ENCODE measurements at places on chromosomes 6 and 20.

GRCh38 chr20:61100489-61100888 lies 151.6 kb upstream of the CDH4 start:
- no peak for DNase-seq

GRCh38 chr6:87909849-87910248 lies 137.8 kb upstream of the SPACA1 start:
- peak; percentile 45 for DNase-seq

DNA sequence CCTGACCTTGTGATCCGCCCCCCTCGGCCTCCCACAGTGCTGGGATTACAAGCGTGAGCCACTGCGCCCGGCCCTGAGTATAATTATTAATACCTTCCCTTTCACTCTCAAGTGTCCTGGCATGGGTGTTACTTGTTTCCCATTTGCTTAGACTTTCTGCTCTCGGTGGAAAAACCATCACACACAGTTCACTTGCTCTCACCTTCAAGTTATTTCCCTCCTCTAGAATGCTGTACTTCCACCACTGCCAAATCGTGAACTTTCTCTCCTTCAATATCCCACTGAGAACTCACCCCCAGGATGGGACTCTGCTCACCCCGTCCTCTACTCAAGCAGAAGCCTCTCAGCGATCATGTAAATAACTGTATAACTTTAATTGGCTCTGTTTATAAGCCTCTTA lies 4.6 kb upstream of the HIVEP1 start:
- DNase-seq = no peak

DNA sequence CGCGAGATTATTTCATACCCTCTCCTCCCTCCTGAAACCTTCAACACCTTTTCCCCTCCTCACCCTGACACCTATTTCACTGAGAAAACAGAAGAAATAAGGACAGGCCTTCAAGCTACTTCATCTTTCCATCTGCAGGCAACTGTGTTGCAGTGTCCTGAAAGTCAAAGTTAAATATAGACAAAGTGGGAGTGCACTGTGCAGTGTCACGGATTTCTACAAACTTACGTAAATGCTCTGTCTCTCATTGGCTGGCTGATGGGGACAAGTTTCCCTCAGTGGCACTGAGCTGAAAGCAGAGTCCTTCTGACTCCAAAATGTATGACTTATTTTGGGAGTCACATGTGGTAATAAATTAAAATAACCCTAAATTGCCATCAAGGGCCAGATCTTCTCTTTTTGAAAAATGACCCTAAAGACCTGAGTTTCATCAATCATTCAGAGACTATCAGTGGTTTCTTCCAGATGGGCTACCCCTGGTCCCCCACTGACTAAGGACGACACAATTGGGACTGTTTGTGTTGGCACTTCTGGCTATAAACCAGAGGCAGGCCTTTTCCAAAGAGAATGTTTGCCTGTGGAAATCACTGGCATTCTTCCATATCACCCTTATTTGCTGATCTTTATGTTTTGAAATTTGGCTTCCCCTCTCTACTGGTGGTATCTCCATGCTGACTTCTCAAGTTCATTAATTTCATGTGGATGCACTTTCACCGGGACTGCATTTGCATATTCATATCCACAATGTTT lies 21.6 kb downstream of the ALDH8A1 start:
- DNase-seq = no peak

DNA sequence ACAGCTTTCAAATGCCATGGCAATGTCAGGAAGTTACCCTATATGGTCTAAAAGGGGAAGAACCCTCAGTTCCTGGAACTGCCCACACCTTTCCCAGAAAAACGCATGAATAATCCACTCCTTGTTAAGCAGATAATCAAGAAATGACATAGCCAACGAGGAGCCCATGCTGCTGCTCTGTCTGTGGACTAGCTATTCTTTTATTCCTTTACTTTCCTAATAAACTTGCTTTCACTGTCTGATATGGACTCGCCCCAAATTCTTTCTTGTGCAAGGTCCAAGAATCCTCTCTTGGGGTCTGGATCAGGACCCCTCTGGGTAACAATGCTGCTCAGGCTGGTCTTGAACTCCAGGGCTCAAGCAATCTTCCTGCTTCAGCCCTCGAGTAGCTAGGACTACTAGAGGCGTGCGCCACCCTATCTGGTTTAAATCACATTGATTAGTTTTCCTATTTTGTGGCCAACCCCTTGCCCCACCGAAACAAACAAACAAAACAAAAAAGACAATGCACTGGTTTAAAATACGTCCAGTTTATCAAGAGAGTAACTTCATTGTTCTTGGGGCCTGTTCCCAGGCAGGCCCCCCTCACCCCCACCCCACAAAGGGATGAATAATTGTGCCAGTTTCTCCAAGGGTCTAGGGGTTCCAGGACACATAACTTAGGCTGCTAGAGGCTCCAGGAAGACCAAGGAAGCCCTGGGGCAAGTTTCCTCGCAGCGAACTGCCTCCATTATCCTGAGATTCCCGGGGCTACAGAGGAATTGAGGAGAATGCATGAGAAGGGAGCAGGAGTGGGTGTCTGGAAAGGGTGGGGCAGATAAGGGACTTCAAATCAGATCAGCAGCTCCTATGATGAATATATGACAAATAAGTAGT lies 10.1 kb upstream of the AKAP12 start:
- DNase-seq = peak; percentile 65

DNA sequence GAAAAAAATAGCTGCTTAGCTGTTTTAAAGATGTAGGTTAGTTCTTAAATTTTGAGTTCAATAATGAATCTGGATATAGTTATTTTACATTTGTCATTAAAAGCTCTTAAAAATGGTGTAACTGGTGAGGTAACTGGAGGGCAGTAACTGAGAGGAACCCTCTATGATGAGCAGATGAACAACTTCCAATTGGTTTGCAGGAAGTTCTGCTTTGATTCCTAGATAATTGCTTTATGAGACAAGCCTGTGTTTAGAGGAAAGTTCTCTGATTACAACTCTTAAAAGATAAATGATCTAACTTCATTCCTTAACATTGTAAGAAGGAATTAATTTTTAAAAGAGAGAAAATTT lies 8.5 kb downstream of the MYLIP start:
- no peak for DNase-seq

GRCh38 chr6:1708122-1708521 lies 98.4 kb downstream of the FOXC1 start:
- no peak for DNase-seq

DNA sequence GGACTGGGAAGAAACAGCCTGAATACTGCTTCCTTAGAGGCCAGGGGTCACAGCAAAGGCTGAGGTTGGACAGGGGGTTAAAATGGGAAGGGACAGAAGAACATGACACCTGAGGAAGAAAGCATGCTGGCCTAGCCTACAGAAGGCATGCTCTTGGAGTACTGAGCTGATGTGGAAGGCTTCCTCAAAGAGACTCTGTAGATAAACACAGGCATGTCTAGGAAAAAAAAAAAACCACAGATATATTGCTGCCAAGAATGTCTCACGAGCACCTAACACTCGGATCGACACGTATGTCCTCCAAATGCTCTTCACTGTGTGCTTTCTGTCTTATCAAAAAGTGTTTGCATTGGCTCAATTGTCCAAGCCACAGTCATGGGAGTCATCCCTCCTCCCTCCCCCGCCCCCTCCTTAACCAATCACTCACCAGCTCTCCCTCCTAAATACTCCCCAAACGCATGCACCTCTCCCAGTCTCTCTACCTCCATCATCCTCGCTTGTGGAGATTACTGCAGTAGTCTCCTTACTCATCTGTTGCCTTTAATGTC lies 101.1 kb upstream of the LRFN2 start:
- DNase-seq = no peak

- DNase-seq = peak; percentile 85
These were observed at the start of gene PM20D2 for GRCh38 chr6:89145956-89146717. TSS of gene PM20D2 (plus strand) at chr6:89146055. CDS start at chr6:89146145, 90 bp downstream.

DNA sequence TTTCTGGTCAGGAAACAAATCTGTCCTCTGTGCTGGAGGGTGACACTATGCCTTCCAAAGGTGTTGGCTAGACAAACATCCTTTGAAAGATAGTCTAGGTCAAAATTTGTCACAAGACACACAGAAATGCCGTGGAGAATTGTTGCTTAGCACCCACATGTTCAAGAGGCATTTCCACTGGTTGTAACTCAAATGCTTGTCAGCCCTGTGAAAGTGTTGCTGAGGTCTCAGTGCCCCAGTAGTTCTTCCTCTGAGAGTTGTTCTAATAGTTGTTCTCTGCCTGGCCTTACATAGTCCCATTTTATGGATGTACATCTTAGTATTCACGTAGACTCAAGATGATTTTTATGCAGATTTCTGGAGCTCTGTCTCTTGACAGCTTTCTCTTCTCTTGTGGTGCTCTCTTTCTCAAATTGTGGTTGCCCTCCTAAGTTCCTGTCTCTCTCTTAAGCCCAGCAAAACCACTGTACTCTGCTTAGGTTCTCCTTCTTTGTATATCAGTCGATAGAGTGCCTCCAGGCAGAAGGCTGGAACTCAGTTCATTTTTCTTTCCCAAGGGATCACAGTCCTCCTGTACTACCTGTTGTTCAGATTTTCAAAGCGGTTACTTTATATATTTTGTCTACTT lies 39.5 kb upstream of the REV3L start:
- DNase-seq = no peak

- DNase-seq = no peak
These were observed 4.3 kb downstream of the RPP40 start for GRCh38 chr6:4999586-4999985.

GRCh38 chr6:134951494-134952263 lies 1.8 kb upstream of the ALDH8A1 start:
- no peak for DNase-seq

- no peak for DNase-seq
These were observed 1.3 kb downstream of the PLCB1 start for GRCh38 chr20:8133310-8133768.

- no peak for DNase-seq
These were observed 55.9 kb downstream of the TBC1D7 start for GRCh38 chr6:13272131-13273046.

DNA sequence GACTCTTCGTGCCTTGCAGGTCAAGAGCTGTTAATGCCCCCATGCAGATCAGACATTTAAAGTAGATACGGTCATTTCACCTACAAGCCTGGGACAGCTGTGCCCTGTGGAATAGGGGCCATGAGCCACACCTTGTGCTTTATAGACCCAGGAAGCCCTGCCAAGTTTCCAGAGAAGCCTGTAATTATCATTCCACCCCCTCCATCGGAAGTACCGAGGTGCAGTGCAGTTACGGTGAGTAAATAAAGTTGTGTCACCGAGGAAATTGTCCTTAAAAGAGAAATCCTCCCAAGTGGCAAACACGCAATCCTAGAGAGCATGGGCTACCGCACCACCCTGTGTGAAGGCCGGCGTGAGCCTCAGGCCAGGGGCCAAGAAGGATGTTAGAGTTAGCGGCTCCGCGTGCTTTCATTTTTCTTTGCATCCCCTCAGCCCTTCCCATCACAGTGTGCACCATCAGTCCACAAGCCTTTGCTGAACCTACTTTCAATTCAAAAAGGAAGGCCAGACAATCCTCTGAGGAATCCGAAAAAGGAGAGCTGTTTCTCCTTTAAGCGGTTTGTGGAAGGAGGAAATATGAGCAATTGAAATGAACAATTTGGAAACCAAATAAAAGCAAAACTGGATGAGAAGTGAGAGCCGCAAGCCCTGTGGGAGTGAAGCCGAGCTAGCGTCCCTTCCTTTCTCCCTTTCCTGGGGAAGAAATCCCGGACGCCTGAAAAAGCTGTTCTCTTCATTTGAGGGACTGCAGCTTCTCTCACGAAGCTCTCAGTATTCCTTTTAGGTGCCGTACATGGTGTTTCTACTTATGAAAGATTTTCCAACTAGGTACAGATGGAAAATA lies 183.3 kb upstream of the PDE10A start:
- no peak for DNase-seq

DNA sequence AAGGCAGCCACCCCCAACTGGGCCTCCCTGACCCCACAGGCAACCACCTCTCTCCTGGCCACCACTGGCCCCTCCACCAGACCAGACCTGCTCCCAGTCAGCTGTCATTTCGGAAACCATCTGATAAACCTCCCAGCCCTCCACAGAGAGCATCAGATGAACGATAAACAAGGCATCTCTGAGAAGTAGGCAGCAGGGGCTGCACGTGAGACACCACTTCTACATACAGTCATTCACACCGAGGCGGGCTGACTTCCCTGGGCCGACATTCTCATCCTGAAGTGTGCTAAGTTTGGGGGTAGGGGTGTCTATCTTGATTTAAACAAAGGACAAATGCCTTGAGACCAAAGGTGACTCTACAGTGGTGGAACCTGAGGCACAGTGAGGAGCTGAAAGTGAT lies 13.8 kb downstream of the CPNE5 start:
- DNase-seq = no peak

DNA sequence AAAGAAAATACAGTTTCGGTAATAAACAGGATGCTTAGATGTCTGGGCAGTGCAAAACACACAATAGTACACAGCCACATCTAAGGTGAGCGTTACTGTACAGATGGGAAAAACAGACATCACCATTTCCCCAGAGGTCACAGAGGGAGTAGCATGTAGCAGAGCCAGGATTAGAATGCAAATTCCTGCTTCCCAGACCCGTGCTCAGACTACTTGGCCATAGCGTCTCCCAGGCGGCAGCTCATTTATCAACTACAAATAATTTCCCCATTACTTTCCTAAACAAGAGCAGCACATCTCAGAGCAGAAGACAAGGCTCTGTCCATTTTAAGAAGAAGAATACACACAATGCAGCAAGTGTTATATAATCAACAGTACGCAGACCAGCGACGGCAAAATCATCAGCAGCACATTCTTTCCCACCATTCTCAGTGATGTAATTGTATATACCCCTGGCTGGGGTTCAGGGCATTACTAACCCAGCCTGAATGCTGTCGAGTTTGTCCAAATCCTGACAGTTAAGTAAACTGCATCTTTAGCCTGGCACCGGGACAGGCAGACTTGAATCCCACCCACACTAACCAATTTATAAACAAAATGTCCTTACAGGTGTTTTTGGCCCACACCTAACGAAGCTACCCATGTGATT lies 61.9 kb downstream of the CNKSR3 start:
- DNase-seq = no peak

DNA sequence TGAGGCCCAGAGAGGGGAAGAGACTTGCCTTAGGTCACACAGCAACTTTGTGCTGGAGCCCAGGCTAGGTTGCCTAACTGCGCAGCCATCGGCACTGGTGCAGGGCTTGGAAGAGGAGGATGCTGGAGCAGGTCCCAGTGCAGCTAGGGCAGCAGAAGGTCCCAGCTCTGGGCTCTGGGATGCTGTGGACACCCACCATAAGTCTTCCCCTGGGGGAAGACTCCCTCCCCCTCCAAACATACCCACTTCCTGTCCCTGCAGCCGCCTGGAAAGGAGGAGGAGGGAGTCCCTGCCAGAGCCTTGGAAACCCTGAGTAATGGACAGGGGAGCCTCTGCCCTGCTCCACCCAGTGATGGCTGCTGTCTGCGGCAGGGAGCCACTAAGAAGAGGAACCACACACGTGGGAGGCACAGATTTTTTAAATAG lies 93.6 kb downstream of the NCR2 start:
- DNase-seq = peak; percentile 73

Data from stimulated activated CD4-positive, alpha-beta T cell treated with anti-CD3 and anti-CD28 coated beads, Interleukin-15, amount 100 ng/mL, for 24 hours (primary cell).